Activated CD4-positive, alpha-beta T cell treated with anti-CD3 and anti-CD28 coated beads for 36 hours (primary cell): ENCODE measurements at places on chromosomes 12 and 14. TPM values are rescaled to one million over a fixed set of nuclear protein-coding genes. Genes with fewer than 3 reads are reported as not detected.

Gene SYT1
- not detected for total RNA-seq

Gene NGB
- total RNA-seq: not detected

Gene LBHD2
- not detected for total RNA-seq

Gene PLEKHG3
- 6.3 TPM for total RNA-seq

Gene CMA1
- 0.39 TPM for total RNA-seq

Gene KRT81
- not detected for total RNA-seq

Gene OS9
- total RNA-seq: 63.2 TPM

Gene NUAK1
- total RNA-seq: not detected
